ENCODE measurements at places on chromosomes 7 and 10. TPM values are rescaled to one million over a fixed set of nuclear protein-coding genes. Genes with fewer than 3 reads are reported as not detected.

DNA sequence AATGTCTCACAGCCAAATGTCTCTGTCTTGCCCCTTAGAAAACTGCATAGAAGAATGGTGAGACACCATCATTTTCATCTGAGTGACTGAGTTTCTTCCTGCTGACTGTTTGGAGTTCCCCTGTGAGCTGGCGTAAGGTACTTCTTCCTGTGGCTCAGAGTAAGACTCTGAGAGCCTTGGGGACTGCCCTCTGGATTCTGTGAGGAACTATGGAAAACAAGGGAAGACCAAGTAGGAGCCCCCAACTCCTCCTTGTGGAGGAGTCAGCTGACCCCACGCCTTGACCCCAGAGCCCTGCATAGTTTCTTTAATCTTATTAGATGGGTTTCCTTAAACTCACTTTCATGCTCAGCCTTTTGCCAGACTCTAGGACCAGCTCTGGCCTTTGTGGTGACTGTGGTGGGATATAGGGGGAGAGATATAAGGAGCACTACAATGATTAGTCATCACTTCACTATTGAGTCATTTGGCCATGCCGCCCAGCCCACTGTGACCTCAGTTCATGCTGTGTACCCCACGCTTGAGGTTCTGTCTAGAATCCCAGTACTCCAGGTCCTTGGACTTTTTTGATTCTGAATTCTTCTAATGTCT, 51.8 kb upstream of the FAM133B start:
- no peaks in the 10 kb centered on the region for H3K36me3 ChIP-seq
- H3K4me1 ChIP-seq = peaks cover 34% of the 10 kb centered on the region
- no peak for DNase-seq
- H3K27me3 ChIP-seq = peaks cover 5% of the 10 kb centered on the region
- H3K27ac ChIP-seq = no peak overlapping the region

The RHBDD2 gene
- total RNA-seq = 85.6 TPM

The AKR1C4 gene
- not detected for total RNA-seq

DNA sequence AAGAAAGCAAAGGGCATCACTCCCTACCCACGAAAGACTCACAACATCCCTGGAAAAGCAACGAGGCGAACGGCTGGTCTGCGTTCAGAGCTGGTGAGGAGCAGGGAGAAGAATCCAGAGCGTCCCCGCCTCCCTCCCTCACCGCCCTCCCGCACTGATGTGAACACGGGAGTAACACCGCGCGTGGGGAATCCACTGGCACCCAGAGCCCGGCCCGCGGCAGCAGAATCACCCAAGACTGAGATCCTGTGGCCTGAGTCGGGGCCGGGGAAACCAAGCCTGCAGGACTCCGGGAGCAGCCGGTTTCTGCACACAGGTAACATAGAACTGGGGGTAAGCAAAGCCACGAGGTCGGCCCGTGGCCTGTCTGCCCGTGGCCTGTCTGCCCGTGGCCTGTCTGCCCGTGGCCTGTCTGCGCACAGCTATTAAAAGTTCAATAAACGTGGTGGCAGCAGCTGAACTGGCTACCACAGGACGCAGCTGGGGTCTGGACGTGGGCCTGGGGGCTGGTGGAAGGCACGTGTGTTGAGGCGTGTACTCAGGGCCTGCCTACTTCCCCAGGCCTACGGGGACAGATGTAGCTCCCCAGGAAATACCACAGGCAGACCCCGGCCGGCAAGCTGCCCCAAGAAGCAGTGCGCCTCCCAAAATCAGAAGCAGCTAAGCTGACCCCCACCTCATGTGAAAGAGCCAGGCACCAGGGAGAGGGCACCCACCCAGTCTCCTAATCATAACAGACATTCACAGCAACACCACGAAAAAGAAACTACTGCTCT, 23.0 kb downstream of the DIP2C start:
- peaks cover 4% of the 10 kb centered on the region for H3K36me3 ChIP-seq
- H3K4me3 ChIP-seq = no peak overlapping the region
- no peak for DNase-seq
- no peak overlapping the region for H3K27ac ChIP-seq
- peaks cover 34% of the 10 kb centered on the region for H3K4me1 ChIP-seq

The HOXA10 gene
- not detected for total RNA-seq

DNA sequence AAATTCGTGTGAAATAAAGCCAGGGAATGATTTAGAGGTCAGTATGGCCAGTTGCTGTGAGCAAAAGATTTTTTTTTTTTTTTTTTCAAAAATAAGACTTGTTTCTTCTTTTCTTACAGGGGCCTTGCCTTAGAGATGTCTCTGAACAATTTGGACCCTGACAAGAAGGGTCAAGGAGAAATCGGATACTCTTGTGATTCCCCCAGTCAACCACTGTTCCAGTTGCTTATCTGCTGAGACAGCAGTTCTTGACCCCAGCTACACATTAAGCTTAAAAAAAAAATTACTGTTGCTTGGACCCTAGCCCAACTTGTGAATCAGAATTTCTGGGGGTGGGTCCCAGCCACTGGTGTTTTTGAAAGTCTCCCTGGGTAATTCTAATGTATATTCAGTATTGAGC, 12.0 kb upstream of the FMC1 start:
- H3K4me1 ChIP-seq = no peaks in the 10 kb centered on the region
- H3K4me3 ChIP-seq = no peak overlapping the region
- no peak overlapping the region for H3K27ac ChIP-seq
- DNase-seq = no peak
- H3K27me3 ChIP-seq = peaks cover 1% of the 10 kb centered on the region

DNA sequence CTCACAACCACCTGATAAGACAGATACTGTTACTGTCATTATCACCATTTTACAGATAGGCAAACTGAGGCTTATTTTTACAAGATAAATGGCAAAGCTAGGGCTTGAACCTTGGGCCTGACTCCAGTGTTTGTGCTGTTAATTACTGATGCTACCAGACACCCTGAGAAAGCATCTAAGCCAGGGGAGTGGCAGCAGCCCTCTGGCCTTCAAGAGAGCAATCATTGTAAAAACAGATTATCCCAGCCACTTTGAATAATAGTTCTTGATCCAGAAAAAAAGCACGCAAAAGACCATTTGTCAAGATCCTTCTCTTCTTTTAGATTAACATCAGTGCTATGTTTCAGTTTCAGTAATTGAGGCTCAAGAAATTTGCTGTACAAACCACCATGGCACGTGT, 109.5 kb downstream of the PLCE1 start:
- no peaks in the 10 kb centered on the region for H3K36me3 ChIP-seq
- no peak for DNase-seq
- H3K4me3 ChIP-seq = no peak overlapping the region
- H3K27ac ChIP-seq = no peak overlapping the region
- peaks cover 4% of the 10 kb centered on the region for H3K27me3 ChIP-seq
- H3K4me1 ChIP-seq = no peaks in the 10 kb centered on the region

DNA sequence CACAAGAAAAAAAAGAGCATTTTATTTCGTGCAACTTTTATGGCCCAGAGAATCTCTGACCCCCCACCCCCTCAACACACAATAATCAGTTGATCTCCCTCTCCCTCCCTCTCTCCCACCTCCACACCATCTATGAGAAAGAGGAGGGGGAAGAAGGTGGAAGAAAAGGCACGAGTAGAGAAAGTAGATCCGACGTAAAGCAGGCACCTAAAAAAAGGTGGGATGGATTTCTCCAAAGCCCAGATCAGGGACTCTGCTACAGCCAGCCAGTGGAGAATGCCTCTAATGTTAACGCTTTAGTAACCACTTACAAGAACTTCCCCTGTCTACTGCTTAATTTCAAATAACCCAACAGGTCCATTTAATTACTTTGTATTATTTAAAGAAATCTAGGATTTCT, 24.4 kb downstream of the KMT2C start:
- peak overlapping the region; percentile 50 for H3K4me3 ChIP-seq
- DNase-seq = no peak
- H3K4me1 ChIP-seq = peaks cover 9% of the 10 kb centered on the region

DNA sequence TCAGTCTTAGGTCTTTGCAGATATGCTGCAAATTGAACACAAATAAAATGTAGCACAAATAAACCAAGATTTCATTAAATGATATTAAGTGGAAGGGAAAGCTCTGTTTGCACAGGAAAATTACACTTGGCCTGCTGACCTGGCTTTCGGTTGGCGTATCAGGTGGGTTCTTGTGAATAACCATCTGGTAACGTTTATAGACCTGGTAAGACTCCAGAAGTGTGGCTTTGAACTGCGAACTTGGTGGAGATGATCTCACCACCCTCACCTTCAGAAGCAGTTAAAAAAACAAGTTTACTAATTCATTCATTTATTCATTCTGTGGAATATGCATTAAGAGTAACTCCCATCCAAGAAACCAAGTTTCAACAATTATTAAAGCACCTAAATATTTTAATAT, 28.1 kb downstream of the ATE1 start:
- H3K4me1 ChIP-seq = no peaks in the 10 kb centered on the region
- no peak overlapping the region for H3K4me3 ChIP-seq
- H3K36me3 ChIP-seq = no peaks in the 10 kb centered on the region

- DNase-seq = no peak
- no peak overlapping the region for H3K4me3 ChIP-seq
- H3K36me3 ChIP-seq = no peaks in the 10 kb centered on the region
- peaks cover 10% of the 10 kb centered on the region for H3K4me1 ChIP-seq
These were observed 189.7 kb downstream of the GRM3 start for GRCh38 chr7:86833360-86833759.

DNA sequence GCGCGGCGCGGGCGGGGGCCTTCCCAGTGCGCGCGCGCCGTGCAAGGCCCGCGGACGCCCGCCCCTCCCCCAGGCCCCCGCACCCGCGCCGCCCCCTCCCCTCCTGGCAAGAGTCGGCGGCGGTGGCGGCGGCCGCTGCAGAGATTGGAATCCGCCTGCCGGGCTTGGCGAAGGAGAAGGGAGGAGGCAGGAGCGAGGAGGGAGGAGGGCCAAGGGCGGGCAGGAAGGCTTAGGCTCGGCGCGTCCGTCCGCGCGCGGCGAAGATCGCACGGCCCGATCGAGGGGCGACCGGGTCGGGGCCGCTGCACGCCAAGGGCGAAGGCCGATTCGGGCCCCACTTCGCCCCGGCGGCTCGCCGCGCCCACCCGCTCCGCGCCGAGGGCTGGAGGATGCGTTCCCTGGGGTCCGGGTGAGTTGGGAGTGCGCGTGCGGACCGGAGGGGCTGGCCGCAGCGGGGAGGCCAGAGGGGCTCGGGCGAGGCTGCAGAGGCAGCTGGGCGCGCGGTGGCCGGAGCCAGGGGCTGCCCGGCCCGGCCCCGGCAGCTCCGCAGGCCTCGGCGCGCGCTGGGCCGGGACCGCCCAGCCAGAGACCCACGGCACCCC, at the start of gene BMPR1A:
Gene BMPR1A (plus strand): TSS at position 109 of the 602 bp plus-strand sequence. CDS start 119,400 bp downstream, outside the sequence.
- H3K36me3 ChIP-seq = no peaks in the 10 kb centered on the region
- H3K27me3 ChIP-seq = peaks cover 5% of the 10 kb centered on the region
- peak within 1 kb of the TSS; percentile 88 for H3K27ac ChIP-seq
- H3K4me1 ChIP-seq = peaks cover 23% of the 10 kb centered on the region
- peak; percentile 95 for DNase-seq
